Activated T-helper 1 cell treated with Interleukin-2 at 50 U/mL for 16 hours (primary cell): ENCODE measurements at places on chromosomes 4 and X.

- no peak for DNase-seq
Observed at GRCh38 chr4:100386270-100386669, 131.6 kb downstream of the EMCN start.

GRCh38 chr4:166657261-166657660 is 577.0 kb downstream of the SPOCK3 start:
- DNase-seq: no peak

- no peak for DNase-seq
Observed at GRCh38 chr4:53477038-53477565, 99.7 kb downstream of the FIP1L1 start.

DNA sequence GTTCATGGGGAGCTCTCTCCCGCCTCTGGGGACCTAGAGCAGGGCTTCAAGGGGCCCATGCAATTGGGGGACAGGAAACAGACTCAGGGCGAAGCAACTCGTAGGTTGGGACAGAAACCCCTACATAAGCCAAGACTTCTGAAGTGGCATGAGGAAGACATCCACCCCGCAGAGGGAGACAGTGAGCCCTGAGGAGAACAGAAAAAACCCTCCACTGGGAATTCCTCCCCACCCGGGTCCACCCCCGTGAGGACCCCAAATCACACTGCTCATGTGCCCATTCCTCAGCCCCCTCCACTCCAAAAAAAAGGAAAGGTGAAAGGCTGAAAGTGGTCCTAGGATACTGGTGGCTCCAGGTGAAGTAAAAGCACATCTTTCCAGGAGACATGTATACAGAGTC is 74.0 kb downstream of the CPZ start:
- DNase-seq: no peak

GRCh38 chr4:171928336-171928735 is 115.1 kb downstream of the GALNTL6 start:
- DNase-seq: no peak

DNA sequence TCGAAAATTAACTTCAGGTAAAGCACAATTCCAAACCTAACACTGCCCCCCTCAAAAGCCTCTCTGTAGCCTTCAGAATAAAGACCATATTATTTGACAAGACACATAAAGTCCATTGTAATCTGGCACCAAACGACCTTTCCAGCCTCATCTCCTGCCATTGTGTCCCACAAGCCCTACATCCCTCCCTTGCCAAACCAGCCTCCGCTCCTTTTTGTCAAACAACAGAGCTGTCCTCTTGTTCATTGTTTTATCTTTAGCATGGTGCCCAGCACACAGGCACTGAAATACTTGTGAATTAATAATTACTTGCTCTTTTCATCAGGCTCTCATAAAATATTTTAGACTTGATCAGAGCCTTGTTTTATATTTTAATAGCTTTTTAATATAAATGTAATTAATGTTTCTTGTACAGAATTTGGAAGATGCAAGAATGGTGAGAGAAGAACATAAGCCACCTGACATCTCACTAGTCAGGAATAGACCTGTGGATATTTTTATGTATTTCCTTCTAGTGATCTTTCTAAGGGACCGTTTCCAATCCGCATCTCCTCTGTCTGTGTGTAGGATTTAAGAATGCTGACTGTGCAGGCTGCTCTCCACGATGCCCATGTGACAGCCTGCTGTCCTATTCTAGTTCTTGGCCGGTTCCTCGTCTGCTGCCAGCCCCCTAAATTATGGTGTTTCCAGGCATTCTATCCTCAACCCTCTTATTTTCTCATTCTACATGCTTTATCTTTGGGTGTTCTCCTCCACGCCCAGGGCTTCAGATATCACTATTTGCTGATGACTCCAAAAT is 3.0 kb upstream of the IRF2 start:
- DNase-seq: no peak

DNA sequence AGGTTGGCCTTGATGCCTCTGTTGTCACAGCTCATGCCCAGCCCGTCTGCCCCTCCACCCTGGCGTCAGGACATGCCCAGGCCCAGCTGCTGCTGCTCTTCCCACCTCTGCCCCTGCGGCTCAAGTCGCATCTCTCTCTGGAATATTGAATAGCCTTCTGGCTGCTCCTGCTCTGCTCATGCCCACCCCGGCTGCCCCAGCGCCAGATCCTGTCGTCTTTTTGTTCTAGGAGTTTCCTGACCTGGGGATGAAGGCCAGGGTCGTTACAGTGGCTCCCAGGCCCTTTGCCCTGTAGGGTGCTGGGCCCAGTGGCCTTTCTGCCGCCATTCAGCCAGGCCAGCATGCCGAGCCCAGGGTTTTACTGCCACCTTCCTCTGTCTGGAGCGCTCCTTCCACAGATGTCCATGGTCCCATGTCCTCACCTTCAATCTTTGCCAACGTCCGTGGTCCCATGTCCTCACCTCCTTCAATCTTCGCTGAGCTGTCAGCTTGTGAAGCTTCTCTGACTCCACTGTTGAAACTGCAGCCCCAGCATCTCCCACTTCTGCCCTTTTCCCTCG is 9.7 kb downstream of the MAEA start:
- DNase-seq: no peak

DNA sequence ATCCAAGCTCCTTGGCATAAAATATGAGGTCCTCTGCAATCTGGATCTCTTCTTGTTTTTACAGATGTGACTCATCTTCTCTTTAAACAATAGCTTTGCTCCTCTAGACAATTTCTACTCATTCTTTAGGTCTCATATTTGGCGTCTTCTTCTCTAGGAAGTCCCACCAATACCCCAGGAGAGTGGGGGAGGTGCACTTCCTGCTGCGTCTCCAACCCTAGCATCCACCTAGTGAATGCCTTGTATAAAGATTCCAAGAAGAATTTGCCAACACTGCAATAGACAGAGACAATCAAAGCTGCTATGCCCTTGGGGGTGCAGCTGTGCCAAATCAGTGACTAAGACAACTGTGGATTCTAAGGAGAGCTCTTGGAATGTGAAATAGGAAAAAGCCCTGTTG is 45.7 kb upstream of the SLC10A7 start:
- no peak for DNase-seq

DNA sequence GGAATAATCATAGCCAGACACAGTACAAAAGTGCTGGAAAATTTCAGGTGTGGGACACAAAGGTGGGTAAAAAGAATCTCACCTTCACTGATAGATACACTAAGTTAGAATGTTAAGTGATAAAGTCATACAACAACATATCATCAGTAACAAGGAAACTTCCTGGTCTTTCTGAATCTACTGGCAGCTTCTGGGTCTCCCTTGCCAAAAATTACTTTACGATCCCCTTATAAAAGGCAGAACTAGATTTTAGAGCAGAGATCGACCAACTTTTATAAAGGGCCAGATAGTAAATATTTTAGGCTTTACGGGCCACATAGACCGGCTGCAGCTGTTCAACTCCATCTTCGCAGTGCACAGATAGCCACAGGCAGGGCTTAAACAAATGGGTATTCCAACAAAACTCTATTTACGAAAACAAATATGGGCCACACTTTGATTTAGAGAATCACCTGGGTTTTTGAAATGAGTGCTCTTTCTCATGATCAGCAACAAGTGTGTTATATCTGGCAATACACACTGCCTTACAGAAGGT is 159.9 kb downstream of the AASDH start:
- no peak for DNase-seq

DNA sequence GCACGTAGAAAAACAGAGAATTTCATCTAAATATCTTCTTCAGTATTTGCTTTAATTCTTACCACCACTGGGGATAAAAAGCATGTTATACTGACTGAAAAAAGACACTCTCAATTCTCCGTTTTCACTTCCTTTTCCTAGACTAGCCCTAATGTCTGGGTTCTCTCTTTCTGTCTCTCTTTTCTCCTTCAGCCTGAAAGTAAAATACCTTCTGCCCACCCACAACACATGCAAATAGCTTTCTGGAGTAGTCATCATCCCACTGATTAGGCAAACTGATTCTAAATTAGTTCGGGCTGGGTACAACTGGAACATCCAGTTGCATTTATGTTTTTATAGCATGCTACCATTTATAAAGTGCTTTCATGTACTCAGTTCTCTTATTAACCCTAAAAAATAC is 142.4 kb upstream of the ANKRD50 start:
- no peak for DNase-seq

- no peak for DNase-seq
Observed at GRCh38 chr4:62256479-62256878, 1056.4 kb downstream of the ADGRL3 start.

- DNase-seq: no peak
Observed at GRCh38 chr4:158863296-158863695, 94.5 kb downstream of the FNIP2 start.

GRCh38 chr4:46442963-46443362 is 53.0 kb upstream of the GABRA2 start:
- no peak for DNase-seq

- DNase-seq: no peak
Observed at GRCh38 chr4:150773729-150774449, 191.9 kb downstream of the MAB21L2 start.

GRCh38 chr4:105305019-105305836 is 158.6 kb downstream of the TET2 start:
- DNase-seq: no peak

DNA sequence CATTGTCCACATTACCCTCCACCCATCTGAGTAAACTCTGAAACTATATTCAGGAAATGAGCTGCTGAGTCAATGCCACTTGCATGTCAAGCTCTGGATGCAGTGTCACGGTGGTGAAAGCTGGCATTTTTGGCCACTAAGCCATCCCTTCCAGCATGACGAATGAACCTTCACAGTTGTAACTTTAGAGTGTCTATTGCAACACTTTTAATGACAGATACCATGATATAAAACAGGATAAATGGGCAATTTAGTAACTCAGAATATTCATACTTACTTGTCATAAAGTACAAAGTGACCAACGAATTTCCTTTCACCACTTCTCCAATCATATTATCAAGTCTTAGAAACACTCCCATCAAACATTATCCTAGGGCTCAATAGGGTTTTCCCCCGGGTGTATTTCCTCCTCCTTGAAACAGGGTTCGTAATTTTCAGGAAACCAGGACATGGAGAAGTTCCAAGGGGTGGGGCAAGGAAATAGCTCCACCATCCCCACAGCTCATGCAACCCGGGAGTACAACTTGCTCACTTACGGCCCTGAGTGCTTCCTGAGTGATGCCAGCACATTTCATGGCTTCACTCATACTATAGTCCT is 73.1 kb downstream of the MTHFD2L start:
- DNase-seq: no peak
